Hippocampal formation (tissue), 2 donors: ENCODE measurements at places on chromosomes 13 and 19.

DNA sequence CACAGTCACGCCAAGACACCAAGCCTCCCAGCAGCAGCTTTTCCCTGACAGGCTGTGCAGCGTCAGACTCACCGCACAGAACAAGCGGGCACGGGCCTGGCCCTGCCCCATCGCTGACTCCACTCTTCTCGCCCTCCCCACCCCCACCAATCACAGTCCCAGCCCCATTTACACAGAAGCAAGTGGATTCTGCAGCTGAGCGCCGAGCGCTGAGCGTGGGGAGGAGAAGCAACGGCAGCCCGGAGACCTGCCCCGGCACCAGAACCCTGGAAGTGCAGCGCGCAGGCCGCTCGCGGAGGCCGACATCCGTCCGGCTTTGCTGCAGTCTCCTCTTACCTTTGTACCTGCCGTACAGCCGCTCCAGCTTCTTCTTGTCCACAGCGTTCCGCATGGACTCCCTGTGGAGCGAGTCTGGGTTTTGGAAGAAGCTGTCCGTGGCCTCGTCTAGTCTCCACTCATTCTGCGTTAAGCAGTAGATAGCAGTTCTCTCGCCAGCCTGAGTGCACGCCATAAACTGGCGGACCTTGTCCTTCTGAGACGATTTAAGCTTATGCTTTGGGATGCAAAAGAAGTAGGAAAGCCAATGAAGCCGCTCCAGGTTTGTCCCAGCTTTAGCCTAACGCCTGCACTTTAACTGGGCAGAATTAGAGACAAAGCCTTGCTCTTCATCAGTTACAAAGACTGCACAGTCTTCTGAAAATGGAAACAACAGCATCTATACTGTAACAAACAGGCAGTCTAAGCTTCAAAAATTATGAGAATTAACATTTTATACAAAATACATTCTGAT lies 6.8 kb downstream of the DCUN1D2 start:
- DNase-seq: peak; percentile 23

DNA sequence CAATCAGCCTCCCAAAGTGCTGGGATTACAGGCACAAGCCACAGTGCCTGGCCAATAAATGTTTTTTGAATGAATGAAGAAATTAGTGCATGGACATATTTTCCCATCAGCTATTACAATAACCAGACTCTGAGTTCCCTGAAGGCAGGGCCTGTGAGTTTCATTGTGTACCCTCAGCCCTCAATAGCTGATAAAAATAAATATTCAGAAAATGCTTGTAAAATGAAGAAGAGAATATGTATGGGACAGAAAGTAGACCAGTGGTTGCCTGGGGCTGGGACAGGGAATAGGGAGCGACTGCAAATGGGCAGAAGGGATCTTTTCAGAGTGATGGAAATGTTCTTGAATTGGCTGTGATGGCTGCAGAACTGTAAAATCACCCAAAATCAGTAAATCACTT lies 28.8 kb downstream of the NUMBL start:
- DNase-seq: no peak

DNA sequence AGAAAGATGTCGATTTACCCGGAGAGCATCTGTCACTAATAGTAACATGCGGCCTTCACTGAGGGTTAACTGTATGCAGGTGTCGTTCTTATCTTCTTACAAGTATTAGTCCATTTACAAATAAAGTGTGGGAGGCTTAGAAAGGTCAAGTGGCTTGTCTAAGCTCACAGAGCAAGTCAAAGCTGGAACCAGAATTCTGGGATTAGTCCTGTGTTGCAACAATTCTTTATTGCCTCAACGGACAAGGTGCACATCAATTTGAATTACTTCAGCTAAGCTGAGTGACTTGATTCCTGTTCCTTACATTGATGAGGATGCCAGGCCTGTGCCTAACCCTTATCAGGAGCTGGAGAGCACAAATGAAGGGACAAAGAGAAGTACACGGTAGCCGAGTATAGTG lies 1193.6 kb downstream of the UQCRFS1 start:
- no peak for DNase-seq

DNA sequence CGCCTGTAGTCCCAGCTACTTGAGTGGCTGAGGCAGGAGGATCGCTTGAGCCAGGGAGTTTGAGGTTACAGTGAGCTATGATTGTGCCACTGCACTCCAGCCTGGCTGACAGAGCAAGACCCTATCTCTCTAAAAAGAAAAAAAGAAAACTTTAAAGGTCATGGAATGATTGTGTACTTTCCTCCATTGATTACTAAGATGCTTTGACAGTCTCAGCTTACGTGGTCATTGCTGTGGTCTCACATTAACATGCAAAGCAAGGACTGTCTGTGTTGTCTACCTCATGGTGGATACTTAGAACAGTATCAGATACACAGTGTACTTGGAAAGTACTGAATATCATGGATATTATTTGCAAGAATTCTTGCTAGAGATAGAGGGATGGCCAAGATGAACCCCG lies 14.0 kb upstream of the TNFSF14 start:
- no peak for DNase-seq

- DNase-seq: peak; percentile 19
Measured at GRCh38 chr19:10289167-10289835, 451 bp upstream of the ICAM5 start.

GRCh38 chr19:45142726-45143110 lies 18.1 kb downstream of the NKPD1 start:
- DNase-seq: no peak

GRCh38 chr19:16031872-16032200 lies 44.5 kb upstream of the TPM4 start:
- DNase-seq: no peak

GRCh38 chr13:20181188-20181587 lies 11.6 kb downstream of the GJB2 start:
- DNase-seq: no peak

DNA sequence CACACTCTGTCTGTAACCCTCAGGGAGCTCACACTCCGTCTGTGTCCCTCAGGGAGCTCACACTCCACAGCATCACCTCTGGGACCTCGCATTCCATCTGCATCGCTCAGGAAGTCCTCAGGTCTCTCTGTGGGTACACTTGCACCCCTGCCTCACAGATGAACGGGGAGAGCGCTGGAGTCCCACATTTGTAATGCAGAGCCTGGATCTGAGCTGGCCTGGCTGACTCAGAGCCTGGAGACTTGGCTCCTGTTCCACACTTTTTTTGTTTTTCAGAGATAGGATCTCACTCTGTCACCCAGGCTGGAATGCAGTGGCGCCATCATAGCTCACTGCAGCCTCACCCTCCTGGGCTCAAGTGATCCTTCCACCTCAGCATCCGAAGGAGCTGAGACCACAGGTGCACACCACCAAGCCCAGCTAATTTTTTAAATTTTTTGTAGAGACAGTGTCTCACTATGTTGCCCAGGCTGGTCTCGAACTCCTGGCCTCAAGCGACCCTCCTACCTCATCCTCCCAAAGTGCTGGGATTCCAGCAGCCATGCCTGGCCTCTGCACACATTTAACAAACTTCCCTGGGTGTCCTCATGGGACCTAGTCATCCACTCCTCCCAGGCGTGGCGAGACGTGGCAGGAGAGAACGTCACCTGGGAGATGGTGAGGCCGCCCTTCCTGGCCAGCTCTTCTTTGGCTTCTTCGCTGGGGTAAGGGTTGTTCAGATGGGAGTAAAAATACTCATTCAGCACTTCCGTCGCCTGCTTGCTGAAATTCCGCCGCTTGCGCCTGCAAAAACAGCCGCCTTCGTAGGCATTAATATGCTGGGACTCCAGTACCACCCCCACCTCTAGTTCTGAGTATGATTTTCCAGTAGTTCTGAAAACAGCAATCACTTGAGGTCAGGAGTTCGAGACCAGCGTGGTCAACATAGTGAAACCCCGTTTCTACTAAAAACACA lies 31.0 kb downstream of the CILP2 start:
- no peak for DNase-seq

DNA sequence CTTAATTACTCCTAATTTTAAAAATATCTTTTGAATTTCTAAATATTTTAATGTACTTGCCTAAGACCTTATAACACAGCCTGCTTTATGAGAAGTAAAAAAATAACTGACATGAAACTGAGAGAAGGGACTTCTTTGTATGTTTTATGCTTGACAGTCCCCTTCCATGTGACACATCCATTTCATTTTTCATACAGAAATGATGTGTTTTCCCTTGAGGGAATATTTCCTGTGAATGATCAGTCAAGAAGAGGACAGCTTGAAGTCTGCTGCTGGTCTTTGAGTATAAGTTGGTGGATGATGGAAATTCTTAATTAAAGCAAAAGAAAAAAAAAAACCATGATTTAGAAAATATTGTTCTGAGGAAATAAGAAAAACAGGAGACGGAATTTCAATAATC lies 230.4 kb upstream of the KLHL1 start:
- no peak for DNase-seq

DNA sequence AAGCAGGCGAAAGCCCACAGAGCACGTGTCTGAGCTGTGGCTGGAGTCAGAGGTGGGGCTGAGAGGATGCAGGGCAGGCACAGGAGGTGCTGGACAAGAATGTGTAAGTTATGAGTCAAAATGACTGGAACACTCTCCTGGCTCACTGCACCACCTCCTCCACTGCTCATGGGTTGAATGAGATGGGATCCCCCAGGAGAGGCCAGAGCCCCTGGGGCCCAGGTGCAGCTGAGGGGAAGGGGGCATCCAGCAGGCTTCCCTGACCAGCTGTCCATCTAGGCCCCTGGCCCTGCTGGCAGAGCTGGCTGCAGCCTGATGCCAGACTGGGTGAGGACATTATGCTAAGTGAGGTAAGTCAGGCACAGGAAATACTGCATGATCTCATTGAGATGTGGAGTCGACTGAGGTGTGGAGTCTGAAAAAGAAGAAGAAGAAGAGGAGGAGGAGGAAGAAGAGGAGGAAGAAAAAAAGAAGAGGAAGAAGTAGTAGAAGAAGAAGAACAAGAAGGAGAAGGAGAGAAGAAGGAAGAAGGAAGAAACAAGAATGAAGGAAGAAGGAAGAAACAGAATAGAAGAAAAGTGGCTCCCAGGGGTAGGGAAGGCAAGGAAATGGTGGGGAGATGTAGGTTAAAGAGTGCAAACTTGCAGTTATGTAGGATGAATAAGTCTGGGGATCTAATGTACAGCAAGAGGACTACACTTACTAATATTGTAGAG lies 747.4 kb downstream of the UQCRFS1 start:
- DNase-seq: no peak

DNA sequence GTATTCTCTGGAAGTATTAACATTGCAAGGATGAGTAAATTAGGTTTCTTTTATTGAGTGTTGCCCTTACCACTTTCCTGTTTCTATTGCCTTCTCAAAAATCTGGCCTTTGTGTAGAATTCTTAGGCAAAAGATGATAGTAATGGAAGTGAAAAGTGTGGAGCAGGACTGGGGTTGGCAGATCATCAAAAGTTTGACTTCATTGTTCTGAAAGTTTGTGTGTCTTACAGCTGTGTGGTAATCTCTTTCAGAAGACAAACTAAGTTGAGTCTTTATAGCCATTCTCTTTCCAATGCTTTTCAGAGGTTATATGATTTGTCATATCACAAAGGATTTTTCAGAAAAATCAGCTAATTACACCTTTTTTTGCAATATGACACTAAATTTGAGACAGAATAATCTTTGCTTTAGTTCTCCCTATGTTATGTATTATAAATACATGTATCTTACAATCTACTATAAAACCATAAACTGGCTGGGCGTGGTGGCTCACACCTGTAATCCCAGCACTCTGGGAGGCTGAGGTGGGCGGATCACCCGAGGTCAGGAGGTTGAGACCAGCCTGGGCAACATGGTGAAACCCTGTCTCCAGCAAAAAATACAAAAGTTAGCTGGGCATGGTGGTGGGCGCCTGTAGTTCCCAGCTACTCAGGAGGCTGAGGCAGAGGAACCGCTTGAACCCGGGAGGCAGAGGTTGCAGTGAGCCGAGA lies 8.7 kb upstream of the KCNRG start:
- DNase-seq: no peak

DNA sequence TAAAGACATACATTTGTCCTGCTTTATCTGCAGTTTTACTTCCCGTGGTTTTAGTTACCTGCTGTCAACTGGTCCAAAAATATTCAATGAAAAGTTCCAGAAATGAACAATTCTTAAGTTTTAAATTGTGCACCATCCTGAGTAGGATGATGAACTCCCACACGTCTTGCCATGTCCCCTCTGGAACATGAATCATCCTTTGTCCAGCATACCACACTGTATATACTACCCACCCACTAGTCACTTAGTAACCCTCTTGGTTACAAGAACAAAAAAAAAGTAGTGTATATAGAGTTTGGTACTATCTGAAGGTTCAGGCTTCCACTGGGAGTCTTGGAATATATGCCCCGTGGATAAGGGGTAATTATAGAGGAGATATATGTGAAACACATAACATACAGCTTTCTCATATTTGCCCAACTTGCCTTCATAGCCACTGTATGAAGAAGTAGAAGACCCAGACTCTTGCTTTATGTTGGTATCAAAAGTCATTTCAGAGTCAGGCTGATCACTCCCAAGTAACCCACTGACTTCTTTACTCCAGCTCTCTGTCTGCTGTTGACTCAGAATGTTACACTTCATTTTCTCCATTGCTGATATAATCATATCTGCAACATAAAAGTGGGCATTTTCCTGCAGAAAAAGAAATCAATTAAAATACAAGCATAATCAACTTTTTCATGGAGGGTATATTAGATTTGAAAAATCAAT lies 19.3 kb downstream of the RUBCNL start:
- DNase-seq: no peak
